ENCODE measurements at places on chromosomes 3 and 15. TPM values are rescaled to one million over a fixed set of nuclear protein-coding genes. Genes with fewer than 3 reads are reported as not detected.

GASK1A gene
- polyA plus RNA-seq, result 1.7 TPM

- H3K36me3 ChIP-seq, result no peaks in the 10 kb centered on the region
- no peaks in the 10 kb centered on the region for H3K4me1 ChIP-seq
- H3K4me3 ChIP-seq, result no peak overlapping the region
- no peaks in the 10 kb centered on the region for H3K27me3 ChIP-seq
- DNase-seq, result no peak
- H3K27ac ChIP-seq, result no peak overlapping the region
Measured at GRCh38 chr3:31714495-31715280, 182.0 kb downstream of the STT3B start.

DNA sequence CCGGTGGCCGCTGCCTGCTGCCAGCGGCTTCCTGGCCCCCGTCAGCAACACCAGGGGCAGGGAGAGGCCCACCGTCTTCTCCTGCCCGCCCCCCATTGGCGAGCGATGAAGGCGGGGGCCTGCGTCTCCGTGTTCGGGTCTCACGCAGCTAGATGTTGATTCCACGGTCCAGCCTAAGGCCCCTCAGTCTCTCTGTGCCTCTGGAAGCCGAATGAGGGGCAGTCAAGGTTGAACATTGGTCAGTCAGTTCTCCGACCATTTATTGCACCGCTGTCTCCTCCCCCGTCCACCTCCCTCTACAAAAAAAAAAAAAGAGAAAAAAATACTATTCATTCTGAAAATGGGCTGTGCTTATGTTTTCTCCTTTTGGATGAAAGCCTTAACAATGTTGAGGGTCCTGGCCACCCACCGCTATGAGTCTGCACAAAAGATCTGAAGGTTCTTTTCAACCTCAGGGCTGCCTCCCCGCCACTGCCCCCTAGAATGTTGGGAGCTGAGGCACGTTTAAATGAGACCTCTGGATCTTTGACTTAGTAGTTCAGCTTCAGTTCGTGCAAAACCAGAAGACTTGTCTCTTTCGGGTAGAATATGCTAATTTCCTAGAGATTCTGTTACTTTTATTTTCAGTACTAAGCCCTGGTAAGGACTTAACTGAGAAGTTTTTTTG lies 736 bp downstream of the IREB2 start:
- DNase-seq, result no peak
- H3K27ac ChIP-seq, result peak overlapping the region; percentile 88
- H3K4me3 ChIP-seq, result peak overlapping the region; percentile 98

CXCR6 gene
- polyA plus RNA-seq, result 0.23 TPM

DNA sequence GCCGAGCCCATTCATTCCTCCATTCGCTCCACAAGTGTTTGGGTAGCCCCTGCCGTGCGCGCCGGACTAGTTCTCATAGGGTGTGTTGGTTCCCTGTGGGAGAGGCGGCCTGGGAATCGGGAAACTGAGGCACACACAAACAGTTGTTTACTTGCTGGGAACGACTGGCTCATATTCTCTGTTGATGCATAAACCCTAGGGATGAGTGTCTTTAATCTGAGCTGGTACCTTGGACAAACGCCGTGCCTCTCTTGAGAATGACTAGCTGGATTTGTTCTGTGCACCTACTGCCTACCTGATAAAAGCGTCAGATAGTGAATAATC lies 737 bp downstream of the DNAJA4 start:
- no peak overlapping the region for H3K27ac ChIP-seq
- DNase-seq, result no peak

DNA sequence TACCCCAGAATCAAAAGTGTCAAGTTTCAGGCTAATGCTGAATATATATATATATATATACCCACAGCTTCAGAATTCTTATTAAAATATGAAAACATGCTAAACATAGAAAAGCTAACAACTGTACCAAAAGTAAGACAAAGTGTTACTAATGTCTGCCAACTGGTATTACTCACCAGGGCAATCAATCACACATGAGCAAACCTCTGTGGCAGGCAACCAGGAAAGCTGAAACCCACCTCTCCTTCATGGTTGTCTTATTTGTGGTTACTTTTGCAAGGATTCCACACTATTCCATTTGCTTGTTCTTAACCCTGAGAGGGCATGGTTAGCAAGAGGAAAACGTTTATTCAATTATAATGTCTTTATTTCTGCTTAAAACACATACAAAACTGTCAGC lies 512.3 kb upstream of the MDFIC2 start:
- H3K36me3 ChIP-seq, result no peaks in the 10 kb centered on the region
- H3K27ac ChIP-seq, result no peak overlapping the region
- H3K4me3 ChIP-seq, result no peak overlapping the region
- peaks cover 5% of the 10 kb centered on the region for H3K4me1 ChIP-seq
- H3K27me3 ChIP-seq, result no peaks in the 10 kb centered on the region

GRCh38 chr3:183189641-183190040 lies 27.1 kb upstream of the LAMP3 start:
- DNase-seq, result no peak
- H3K4me3 ChIP-seq, result no peak overlapping the region
- H3K4me1 ChIP-seq, result no peaks in the 10 kb centered on the region
- H3K36me3 ChIP-seq, result no peaks in the 10 kb centered on the region
